ENCODE measurements at places on chromosomes 4 and X.

- peaks cover 7% of the 10 kb centered on the region for H3K4me1 ChIP-seq
- no peak for DNase-seq
- no peaks in the 10 kb centered on the region for H3K27me3 ChIP-seq
- no peaks in the 10 kb centered on the region for H3K36me3 ChIP-seq
Observed at GRCh38 chr4:118983831-118984230, 95.2 kb downstream of the SYNPO2 start.

- DNase-seq = no peak
- no peak overlapping the region for H3K27ac ChIP-seq
- H3K4me3 ChIP-seq = no peak overlapping the region
- H3K36me3 ChIP-seq = no peaks in the 10 kb centered on the region
Observed at GRCh38 chrX:63664083-63664482, 120.9 kb downstream of the ARHGEF9 start.

- no peaks in the 10 kb centered on the region for H3K36me3 ChIP-seq
- no peaks in the 10 kb centered on the region for H3K4me1 ChIP-seq
- H3K27ac ChIP-seq = no peak overlapping the region
- H3K27me3 ChIP-seq = no peaks in the 10 kb centered on the region
- DNase-seq = no peak
- no peak overlapping the region for H3K4me3 ChIP-seq
Observed at GRCh38 chr4:88736264-88736663, 38.6 kb upstream of the NAP1L5 start.

DNA sequence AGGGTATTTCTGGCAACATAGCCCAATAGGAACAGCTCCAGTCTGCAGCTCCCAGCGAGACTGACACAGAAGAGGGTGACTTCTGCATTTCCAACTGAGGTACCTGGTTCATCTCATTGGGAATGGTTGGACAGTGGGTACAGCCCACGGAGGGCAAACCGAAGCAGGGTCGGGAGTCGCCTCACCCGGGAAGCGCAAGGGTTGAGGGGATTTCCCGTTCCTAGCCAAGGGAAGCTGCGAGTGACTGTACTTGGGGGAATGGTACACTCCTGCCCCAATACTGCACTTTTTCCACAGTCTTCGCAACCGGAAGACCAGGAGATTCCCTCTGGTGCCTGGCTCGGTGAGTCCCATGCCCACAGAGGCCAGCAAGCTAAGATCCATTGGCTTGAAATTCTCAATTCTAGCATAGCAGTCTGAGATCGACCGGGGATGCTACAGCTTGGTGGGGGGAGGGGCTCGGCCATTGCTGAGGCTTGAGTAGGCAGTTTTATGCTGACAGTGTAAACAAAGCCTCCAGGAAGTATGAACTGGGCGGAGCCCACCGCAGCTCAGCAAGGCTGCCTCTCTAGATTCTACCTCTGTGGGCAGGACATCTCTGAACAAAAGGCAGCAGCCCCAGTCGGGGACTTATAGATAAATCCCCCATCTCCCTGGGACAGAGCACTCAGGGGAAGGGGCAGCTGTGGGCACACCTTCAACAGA is 14.0 kb upstream of the ADAD1 start:
- DNase-seq = no peak
- H3K27me3 ChIP-seq = no peaks in the 10 kb centered on the region
- H3K36me3 ChIP-seq = no peaks in the 10 kb centered on the region
- H3K27ac ChIP-seq = no peak overlapping the region
- H3K4me1 ChIP-seq = no peaks in the 10 kb centered on the region

DNA sequence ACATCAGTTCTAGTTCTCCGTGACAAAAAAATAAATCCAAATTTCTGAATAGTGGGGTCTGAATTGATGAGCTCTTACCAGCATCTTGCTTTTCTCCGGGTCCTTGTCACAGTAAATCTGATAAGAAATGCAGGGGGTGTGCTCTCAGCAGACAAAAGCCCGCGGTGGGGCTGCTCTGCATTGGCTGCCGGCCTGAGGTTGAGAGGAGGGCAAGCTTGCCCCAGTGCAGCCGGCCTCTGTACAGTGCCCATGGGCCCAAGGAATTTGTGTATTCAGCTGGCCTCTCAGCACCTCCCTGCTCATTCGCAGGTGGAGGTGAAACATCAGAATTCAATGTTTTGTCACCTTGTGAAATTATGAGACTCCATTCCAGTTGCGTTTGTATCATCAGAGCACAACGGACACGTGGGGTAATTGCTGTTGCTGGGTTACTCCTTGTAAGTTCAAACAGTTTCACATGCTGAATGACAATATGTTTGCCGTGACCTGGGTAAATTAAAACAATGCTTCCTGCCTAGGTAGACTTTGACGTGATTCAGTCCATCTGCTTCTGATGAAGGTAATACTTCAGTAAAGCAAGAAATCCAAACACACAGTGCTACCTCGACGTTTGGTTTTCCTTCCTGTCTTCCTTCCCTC is 596.4 kb downstream of the MID1IP1 start:
- H3K27me3 ChIP-seq = no peaks in the 10 kb centered on the region
- H3K4me3 ChIP-seq = no peak overlapping the region
- no peaks in the 10 kb centered on the region for H3K4me1 ChIP-seq
- no peak overlapping the region for H3K27ac ChIP-seq
- no peaks in the 10 kb centered on the region for H3K36me3 ChIP-seq

DNA sequence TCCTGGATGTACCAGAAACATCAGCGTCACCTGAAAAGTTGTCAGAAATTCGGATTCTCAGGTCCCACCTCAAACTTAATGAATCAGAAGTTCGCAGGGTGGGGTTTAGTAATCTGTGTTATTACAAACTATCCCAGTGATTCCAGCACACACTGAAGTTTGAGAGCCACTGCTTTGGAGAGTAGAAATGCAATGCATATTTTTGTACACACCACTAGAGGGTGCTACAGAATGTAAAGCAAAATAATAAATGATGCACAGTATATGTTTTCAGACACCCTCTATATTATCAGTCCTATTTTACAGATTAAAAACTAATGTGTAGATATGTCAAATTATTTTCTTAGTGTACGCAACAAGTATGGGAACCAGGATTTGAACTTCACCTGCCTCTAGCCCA is 2.4 kb upstream of the MORF4L2 start:
- H3K27me3 ChIP-seq = no peaks in the 10 kb centered on the region
- no peak overlapping the region for H3K27ac ChIP-seq
- no peaks in the 10 kb centered on the region for H3K36me3 ChIP-seq
- no peak overlapping the region for H3K4me3 ChIP-seq
- peak; percentile 29 for DNase-seq

GRCh38 chr4:5144384-5144783 is 93.1 kb downstream of the STK32B start:
- H3K36me3 ChIP-seq = no peaks in the 10 kb centered on the region
- H3K4me1 ChIP-seq = no peaks in the 10 kb centered on the region
- no peak overlapping the region for H3K27ac ChIP-seq
- H3K27me3 ChIP-seq = peaks cover 2% of the 10 kb centered on the region
- H3K4me3 ChIP-seq = no peak overlapping the region

DNA sequence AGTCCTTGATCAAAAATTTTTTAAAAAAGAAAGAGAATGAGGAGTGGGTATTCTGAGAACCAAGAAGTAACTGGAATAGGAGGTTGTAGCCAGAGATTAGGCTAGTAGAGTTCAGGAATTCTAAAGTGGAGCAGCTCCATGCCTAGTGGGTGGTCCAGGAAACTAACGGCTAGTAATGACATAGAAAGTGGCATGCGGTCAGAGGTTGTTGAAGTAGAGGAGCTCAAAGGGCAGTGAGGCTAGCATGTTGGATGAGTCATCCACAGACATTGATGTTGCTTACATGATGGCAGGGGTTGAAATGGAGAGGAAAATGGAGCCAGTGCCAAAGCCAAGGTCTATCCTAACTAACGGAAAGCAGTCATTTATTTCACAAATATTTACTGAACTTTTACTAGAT is 42.1 kb downstream of the TEX13B start:
- no peak overlapping the region for H3K27ac ChIP-seq
- H3K4me1 ChIP-seq = peaks cover 7% of the 10 kb centered on the region
- H3K27me3 ChIP-seq = no peaks in the 10 kb centered on the region

- H3K36me3 ChIP-seq = no peaks in the 10 kb centered on the region
- no peak for DNase-seq
- no peaks in the 10 kb centered on the region for H3K27me3 ChIP-seq
- peaks cover 28% of the 10 kb centered on the region for H3K4me1 ChIP-seq
Observed at GRCh38 chr4:65656008-65656407, 14.3 kb downstream of the EPHA5 start.

GRCh38 chr4:66178906-66179305 is 508.6 kb upstream of the EPHA5 start:
- H3K4me3 ChIP-seq = no peak overlapping the region
- DNase-seq = no peak
- no peaks in the 10 kb centered on the region for H3K27me3 ChIP-seq
- no peak overlapping the region for H3K27ac ChIP-seq

GRCh38 chr4:180203349-180203748 is 2039.9 kb upstream of the TENM3 start:
- H3K4me3 ChIP-seq = no peak overlapping the region
- H3K27ac ChIP-seq = no peak overlapping the region
- H3K27me3 ChIP-seq = no peaks in the 10 kb centered on the region
- H3K4me1 ChIP-seq = no peaks in the 10 kb centered on the region

GRCh38 chr4:5503336-5503936 is 204.9 kb downstream of the EVC2 start:
- DNase-seq = no peak
- no peak overlapping the region for H3K27ac ChIP-seq
- H3K27me3 ChIP-seq = no peaks in the 10 kb centered on the region
- no peak overlapping the region for H3K4me3 ChIP-seq

DNA sequence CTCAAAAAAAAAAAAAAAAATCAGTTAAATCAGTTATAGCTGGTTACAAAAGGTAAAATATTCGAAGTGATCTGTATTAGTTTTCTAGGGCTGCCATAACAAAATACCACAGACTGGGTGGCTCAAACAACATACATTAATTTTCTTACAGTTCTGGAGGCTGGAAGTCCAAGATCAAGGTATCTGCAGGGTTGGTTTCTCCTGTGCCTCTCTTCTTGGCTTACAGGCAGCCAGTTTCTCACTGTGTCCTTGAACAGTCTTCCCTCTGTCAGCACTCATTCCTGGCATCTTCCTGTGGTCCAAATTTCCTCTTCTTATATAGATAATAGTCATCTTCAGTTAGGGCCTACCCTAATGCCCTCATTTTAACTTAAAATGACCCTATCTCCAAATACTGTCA is 239.9 kb downstream of the MGST2 start:
- peaks cover 30% of the 10 kb centered on the region for H3K4me1 ChIP-seq
- no peaks in the 10 kb centered on the region for H3K27me3 ChIP-seq
- H3K27ac ChIP-seq = no peak overlapping the region
- no peaks in the 10 kb centered on the region for H3K36me3 ChIP-seq
- DNase-seq = no peak

DNA sequence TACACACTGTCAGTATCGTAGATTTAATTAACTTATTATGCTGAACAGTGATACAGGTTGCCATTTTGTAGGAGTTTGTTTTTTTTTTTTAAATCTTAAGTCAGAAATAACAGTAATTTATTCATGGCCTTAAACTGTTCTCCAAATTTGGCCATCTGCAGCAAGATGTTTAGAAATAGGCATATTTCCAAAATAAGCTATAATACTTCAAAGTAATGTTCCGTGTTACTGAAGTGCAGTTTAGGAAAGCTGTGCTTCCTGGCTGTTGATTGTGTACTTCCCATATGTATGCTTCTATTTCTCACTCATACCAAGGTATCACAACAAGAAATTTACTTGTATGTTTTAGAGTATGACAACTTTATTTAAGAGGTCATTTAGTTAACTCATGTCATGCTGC is 28.9 kb downstream of the CPEB2 start:
- peak; percentile 14 for DNase-seq
- H3K4me3 ChIP-seq = no peak overlapping the region
- peaks cover 36% of the 10 kb centered on the region for H3K4me1 ChIP-seq
- H3K27me3 ChIP-seq = no peaks in the 10 kb centered on the region
- no peak overlapping the region for H3K27ac ChIP-seq

GRCh38 chr4:15712214-15712613 is 9.3 kb downstream of the BST1 start:
- no peaks in the 10 kb centered on the region for H3K27me3 ChIP-seq
- H3K4me1 ChIP-seq = peaks cover under 1% of the 10 kb centered on the region
- DNase-seq = no peak

DNA sequence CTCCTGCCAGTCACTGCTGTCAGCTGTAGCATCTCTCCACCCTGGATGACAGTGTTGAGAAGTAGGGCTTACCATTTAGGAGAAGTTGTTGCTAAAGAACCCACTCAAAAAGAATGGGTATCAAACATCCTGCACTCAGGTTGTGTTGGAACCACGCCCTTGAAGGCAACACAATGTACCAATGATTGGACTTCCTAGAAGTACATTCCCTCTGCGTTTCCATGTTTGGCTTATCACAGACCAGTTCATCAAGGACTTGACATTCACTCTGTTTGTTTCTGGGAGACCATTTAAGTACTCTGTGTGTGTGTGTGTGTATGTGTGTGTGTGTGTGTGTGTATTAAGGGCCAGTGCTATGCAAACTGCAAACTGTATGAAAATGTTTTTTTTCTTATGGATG is 200.6 kb upstream of the GATB start:
- no peak overlapping the region for H3K27ac ChIP-seq
- H3K4me1 ChIP-seq = no peaks in the 10 kb centered on the region

GRCh38 chr4:107391630-107392028 is 328.4 kb downstream of the PAPSS1 start:
- H3K36me3 ChIP-seq = no peaks in the 10 kb centered on the region
- no peak overlapping the region for H3K4me3 ChIP-seq
- no peaks in the 10 kb centered on the region for H3K27me3 ChIP-seq
- H3K4me1 ChIP-seq = no peaks in the 10 kb centered on the region
- no peak for DNase-seq

- DNase-seq = no peak
- H3K27me3 ChIP-seq = no peaks in the 10 kb centered on the region
- no peak overlapping the region for H3K4me3 ChIP-seq
- no peaks in the 10 kb centered on the region for H3K36me3 ChIP-seq
- no peaks in the 10 kb centered on the region for H3K4me1 ChIP-seq
Observed at GRCh38 chr4:6115746-6116586, 84.4 kb downstream of the JAKMIP1 start.

DNA sequence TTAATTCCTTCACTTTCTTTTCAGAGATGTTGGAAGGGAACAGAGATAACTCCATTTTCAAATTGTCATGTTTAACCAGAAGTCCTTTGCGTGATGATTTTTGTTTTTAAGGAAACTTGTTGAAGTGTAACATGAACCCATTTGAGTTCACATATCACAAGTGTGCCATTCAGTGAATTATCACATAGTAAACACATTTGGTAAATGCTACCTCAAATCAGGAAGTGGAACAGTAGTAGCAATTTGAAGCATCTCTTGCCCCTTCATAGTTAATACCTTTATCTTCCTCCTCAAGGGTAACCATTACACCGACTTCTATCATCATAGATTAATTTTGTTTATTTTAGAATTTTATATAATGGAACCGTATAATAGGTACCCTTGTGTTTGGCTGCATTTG is 35.8 kb downstream of the KDM6A start:
- H3K4me1 ChIP-seq = peaks cover 7% of the 10 kb centered on the region
- no peak overlapping the region for H3K4me3 ChIP-seq
- no peak overlapping the region for H3K27ac ChIP-seq
- no peaks in the 10 kb centered on the region for H3K36me3 ChIP-seq
- no peak for DNase-seq

GRCh38 chr4:16212138-16212782 is 14.0 kb downstream of the TAPT1 start:
- DNase-seq = no peak
- H3K36me3 ChIP-seq = no peaks in the 10 kb centered on the region
- H3K4me3 ChIP-seq = no peak overlapping the region
- H3K4me1 ChIP-seq = no peaks in the 10 kb centered on the region
